ENCODE measurements at places on chromosomes 3 and 15.
A peak's percentile ranks its signal among the peaks of the same experiment; 100 is the strongest.

GRCh38 chr15:48396020-48396419 is 64.8 kb downstream of the DUT start:
- peak; percentile 14 for DNase-seq

GRCh38 chr3:132448216-132448961 is 31.1 kb downstream of the DNAJC13 start:
- no peak for DNase-seq

DNA sequence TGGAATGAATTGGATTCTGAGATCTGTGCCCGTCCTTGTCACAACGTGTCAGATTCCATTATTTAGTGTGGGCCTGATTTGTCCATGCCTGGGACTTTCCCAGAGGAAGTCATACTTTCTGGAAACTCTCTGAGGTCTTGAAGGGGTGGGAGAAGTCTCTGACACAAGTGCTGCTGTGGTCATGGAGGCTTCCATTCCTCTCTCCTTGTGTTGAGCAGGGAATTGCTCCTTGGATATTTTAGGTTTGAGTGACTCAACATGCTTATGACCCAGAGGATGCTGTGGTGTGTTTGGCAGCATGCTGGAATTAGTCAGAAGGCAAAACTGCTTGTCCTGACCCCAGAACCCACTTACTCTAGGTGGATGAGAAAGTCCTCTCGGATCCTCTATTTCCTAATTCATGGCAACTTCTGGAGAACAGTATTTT is 132.1 kb downstream of the LPP start:
- peak; percentile 100 for DNase-seq

DNA sequence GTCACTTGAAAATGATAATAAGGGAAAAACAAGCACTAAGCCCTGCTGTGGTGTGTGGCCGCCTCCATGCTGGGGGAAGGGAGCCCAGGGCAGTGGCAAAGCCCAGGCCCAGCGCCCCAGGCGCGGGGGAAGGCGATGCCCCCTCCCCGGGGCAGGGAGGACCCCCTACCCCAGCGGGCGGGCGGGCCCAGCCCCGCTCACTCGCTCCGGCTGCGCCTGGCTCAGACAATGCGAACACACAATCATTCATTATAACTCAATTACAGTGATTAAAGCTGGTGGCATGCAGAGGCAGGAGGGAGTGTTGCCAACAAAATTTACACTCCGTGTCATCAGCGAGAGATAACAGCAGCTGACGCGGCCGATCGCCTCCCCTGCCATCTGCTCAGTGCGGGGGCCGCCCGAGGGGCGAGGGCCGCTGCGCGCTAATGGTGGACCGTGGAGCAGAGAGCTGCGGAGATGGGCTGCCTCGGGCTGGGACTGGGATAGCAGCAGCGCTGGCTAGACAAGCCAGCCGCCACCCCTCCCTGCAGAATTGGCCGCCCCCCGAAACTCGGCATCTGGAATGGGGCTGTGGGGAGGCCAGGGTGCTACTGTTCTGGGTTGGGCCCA is 64.1 kb downstream of the TLE3 start:
- peak; percentile 83 for DNase-seq

DNA sequence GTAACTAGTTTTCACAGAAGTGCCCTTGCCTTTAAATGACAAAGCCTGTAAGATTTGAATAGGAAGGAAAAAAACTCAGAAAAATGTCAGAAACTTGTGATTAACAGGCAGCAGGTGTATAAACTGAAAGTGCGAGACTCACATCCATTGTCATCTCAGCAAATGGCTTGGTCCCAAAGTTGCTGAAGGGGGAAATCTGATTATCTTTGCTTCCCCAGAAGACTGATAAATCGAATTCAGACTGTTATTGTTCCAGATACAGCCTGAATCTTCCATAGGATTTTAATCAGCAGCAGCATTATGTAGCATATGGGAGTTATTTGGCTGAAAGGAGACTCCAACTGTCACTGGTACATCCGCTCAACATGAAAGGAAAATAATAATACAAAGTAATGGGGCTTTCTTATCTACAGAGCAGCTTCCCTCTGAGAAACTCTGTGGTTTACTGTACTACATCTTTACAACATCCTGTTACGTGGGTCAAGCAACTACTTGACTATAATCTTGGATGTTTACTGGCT is 550.4 kb upstream of the CCDC54 start:
- DNase-seq, result no peak

DNA sequence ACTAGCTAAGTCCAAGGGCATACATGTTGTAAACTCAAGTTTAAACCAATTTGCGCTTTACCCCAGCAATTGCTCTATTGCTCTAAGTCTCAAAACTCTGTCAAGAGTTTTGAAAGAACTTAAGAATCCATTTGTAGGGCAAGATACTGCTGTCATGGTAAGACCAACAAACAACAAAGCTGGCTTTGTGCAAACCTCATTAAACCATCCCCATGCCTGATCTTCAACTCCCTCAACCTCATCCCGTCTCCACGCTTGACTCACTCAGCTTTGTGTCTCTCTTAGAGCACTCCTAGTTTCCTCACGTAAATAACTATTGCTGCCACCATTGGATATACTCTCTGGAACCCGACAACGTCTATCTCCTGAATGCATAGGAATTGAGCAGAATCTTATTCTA is 20.6 kb upstream of the ARHGEF26 start:
- DNase-seq, result peak; percentile 10

DNA sequence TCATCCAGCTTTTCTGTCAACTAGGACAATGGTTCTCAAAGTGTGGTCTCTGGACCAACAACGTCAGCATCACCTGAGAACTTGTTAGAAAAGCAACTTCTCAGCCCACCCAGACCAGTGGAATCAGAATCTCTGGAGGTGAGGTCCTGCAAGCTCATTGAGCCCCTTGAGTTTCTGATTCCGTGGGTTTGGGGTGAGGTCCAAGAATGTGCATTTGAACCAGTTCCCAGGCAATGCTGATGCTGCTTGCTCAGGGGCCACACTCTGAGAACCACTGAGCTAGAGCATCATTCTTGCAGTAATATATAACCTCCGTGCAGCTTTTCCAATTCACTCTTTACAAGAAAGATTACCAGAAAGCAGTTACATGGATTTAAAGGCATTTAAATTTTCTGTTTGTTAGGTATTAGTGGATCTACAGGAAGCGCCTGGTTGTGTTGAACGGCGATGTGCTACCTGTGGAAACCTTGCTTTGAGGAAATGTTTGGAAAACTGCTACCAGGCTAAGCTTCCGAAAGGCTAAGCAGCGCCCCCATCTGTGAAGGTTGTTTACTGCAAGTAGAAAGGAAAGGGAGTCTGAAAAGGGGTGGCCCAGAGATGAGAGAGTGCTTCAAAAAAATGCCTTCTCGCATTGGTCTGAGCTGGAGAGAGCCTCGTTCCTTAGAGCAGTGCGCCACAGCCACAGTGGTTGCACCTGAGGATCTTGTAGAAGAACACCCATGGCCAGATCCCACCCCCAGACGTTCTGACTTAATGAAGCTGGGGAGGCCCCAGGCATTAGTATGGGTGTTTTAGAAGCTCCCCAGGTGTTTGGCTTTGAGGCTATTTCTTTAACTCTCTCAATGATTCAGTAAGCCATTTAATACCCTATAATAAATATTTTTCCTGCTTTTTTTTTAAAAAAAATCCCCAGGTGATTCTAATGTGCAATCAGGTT is 50.0 kb downstream of the RLBP1 start:
- peak; percentile 33 for DNase-seq

- DNase-seq, result no peak
These were observed 135.0 kb downstream of the TCF12 start for GRCh38 chr15:57053470-57053869.

DNA sequence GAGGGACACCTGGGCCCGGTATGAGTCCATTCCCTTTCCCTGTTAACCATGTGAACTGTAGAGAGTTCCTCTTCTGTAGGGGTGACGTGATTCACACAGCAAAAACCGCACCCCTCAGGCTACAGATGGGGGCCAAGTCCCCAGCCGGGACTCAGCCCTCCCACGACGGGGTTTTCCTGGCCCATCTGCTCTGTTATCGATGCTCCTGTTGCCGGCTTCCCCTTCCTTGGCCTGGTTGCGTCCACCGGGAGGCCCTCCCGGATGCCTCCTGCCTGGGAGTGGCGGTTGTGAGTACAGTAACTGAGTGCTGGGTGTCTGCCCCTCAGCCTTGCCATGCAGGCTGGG is 817 bp upstream of the PLXNA1 start:
- DNase-seq, result peak; percentile 91

DNA sequence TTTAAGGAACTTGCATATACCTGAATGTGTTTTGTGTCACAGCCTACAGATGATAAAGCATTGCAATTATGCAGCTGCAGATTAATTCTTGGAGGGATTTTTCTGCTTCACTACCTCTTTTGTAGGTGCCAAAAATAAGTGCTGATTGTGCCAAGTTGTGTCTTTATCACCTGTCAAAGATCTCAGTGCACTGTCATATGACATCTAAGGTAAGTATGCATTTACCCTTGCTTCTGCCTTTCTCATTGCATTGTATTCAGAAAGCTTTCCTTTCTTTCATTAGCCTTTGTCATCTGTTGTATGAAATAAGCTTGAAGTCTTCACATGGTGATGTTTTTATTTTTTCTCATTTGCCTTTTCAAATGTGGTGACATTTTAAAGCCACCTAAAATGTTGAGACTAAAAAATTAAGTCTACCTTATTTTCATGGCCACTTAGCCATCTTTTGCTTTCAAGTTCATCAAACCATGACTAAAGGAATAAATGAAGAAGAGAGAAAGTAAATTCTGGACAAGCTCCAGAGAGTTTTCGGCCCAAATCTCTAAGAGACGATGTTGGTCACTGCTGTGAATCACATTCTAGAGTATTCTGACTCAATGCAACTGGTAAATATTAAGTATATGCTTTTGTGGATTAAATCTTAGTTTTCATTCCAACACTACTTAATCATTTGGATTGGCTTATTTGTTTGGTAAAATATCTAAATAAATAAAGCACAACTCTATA is 381.8 kb upstream of the EPHA3 start:
- DNase-seq, result no peak

DNA sequence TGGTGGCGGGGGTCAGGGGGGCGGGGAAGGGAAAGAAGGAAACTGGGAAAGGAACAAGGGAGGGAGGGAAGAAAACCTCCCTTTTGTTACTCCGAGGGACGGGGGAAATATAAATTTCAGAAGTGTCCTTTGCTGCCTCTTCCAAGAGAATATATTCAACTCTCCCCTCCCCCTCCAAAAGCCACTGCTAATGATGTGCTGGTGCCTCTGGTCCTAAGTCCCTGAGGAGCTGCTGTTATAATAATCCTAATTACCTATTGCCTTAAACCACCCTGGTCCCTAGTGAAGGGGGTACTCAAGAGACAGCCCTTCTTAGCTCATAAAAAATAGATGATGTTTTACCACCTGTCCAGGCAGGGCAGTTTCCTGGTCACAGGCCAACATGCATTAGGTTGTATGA is 118.3 kb upstream of the TRIM42 start:
- no peak for DNase-seq

GRCh38 chr3:142019794-142020320 is 129.5 kb downstream of the TFDP2 start:
- DNase-seq, result no peak

DNA sequence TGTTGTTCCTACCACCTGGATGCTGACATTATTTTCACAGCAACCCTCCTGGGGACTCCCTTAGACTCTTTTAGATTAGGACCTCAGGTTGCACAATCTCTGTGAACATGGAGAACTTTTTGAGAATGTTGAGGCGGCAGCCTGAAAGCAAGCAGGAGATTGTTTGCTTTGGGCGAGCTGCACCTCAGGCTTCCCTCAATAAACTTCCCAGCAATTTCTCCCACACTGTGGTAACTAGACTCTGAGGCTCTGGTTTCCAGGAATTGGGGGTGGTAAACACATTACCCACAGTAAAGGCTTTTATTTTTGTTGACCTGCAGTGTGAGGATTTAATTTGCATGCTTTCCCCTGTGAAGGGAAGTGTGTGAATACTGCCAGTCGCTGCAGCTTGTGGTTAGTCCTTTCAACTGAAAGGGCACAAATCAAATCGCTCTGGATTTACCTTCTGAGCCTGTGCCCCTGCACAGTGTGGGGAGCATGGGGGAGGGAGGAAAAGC is 35.2 kb upstream of the SIAH2 start:
- no peak for DNase-seq

GRCh38 chr3:71237672-71238071 is 345.9 kb downstream of the FOXP1 start:
- DNase-seq, result no peak

DNA sequence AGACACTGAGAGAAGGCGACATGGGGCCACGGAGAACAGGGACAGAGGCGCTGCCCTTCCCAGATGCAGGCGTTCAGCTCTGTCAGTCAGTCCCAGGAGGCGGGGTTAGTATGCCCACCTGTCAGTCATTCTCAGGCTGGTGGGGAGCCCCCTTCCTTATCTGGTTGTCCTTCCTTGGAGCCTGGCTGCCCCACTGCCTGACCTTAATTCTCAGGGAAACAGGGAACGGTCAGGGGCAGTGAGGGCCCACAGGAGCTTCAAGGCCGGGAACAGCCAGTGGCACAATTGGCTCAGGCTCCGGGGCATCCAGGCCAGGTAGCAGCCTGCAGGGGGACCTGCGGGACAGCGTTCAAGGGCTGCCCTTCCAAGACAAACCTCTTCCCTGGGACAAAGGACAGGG is 133.2 kb downstream of the CHSY1 start:
- no peak for DNase-seq

DNA sequence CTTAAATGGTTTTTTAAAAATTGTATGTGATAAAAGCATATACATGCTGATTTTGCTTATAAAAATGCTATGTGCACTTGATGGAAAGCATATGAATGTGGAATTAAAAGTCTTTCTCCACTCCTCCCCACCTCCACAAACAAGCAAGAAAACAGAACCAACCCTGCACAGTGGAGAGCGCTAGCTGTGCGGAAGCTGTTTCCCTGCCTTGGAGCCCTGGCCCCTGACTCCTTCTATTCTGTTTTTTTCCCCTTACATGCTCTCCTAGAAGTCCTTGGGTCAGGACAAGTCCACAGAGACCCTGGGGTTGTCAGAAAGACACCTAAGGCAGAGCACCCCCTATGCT is 64.2 kb downstream of the BOC start:
- DNase-seq, result no peak

- no peak for DNase-seq
These were observed 833.0 kb upstream of the CADM2 start for GRCh38 chr3:84125760-84126159.

- no peak for DNase-seq
These were observed 23.4 kb downstream of the SNAPC5 start for GRCh38 chr15:66474135-66474534.

DNA sequence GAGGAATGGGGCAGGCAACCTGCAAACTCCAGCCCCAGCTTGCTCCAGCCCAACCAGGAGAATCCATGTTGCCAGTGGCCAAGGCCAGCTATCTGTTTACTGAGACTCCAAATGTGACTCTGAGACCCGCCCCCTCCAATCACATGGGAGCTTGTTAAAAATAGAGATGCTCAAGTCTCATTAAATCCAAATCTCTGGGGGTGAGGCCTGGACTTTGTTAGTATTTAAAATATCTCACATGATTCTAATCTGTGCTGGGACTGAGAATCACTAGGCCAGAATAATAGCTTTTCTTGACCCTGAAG is 224.2 kb upstream of the TBL1XR1 start:
- DNase-seq, result no peak

DNA sequence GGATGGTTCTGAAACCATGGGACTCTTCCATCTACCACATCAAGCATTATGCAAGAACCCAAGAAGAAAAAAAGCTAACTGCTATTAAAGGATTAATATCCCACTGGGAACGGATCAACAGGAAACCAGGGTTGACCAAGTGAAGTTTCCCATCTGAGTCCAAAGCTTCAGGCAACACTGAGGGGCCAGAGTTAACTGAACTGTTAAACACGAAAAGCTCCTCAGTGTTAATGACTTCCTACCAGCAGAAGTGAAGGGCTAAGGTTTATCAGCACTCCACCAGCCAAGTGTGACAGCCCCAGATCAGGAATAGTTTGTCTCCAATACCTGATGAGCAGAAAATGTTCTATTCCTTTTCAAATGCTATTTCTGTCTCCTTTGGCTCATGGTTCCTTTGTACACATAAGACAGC is 36.7 kb downstream of the PTPN9 start:
- DNase-seq, result no peak

Measured in RPMI7951 (cell line).